ENCODE measurements at places on chromosomes 5 and 9. TPM values are rescaled to one million over a fixed set of nuclear protein-coding genes. Genes with fewer than 3 reads are reported as not detected.
A peak's percentile ranks its signal among the peaks of the same experiment; 100 is the strongest.

- DNase-seq = no peak
Observed at GRCh38 chr5:126624534-126624933, 23.8 kb downstream of the PHAX start.

DNA sequence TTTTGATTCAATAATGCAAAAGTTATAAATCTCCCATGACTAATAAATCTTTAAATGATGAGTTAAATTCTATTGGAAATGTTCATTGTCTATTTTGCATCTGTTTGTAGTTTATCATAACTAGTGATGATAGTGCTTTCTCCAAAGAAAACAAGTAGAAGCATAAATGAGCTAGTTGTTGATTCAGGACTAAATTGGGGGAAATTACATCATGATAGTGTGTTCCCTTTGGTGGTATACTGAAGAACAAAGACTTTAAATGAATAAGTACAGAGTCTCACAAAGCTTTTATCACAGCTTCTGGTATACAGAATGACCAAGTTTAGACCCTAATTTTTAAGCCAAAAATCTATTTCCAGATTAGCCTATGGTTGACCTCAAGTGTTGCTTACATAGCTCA lies 173.8 kb downstream of the MCTP1 start:
- DNase-seq = no peak

DNA sequence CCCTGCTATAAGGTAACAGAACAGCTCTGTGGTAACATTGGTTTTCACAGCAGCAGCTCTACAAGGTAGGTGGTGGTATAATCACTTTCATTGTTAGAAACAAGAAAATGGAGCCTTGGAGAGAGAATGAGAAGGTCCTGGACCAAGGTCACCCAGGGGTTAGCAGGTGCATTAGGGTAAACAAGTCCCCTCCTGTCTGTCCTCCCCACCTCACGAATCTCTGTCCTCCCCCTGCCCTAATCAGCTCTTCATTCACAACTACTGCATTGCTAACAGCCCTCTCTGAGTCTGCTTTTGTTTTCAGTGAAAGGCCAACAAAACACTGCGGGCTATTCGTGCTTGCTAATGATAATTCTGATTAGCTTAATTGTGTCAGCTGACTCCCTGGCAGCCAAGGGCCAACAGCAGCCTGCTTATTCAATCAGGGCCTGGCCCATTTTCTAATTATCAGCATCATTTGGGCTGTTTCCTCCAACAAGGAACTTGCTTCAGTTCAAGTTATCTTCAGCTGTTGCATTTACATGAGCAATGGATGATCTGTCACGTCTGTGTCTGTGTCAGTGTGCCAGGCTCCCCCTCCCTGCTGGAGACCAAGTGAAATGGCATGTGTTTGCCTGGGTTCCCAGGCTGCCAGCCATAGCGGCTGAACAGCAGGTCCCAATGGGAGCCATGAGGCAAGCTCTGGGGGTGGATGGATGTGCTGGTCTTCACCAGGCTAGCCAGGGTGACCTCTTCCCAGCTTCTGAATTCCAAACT lies 56.7 kb upstream of the EQTN start:
- no peak for DNase-seq

DNA sequence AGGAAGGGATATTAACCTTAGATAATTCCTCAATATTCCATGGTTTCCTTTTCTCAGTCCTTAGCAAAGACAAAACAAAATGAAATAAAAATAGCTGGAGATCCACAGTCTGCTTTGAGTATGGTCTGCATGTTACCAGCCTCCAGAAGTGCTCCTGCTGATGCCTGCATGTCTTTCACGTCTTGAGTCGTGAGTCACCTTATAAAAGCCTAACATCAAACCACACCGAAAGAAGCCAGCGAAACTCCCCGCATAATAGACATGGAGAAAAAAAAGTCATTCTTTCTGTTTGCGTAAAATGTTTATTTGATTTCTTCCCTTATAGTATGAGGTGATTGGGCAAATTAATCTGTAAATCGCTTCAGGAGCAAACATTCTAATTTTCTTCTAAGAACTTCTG lies 380.5 kb downstream of the SLCO4C1 start:
- DNase-seq = no peak

- DNase-seq = no peak
Observed at GRCh38 chr5:43561356-43561755, 4.5 kb upstream of the PAIP1 start.

DNA sequence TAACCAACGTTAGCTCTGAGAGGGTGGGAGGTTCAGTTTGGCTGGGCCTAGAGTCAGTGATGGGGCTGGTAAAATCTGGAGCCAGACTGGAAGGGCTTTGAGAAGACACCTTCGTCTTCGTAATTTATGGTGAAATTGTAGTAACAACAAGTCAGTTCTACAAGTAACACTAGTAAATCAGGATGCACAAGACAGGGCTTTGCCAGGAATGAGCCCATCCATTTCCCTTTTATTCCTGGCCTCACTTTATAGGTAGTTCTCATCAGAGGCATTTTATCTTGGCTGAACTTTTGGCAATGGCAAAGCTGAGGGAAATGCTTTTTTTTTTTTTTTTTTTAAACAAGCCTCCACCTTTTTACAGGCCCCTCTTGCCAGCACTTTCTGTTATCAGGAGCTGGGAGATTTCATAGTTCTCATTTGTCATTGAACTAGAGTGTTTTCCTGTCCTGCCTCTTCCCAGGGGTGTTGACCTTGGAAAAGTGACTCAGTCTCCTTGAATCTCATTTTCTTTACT lies 110.5 kb upstream of the KLF4 start:
- no peak for DNase-seq

DNA sequence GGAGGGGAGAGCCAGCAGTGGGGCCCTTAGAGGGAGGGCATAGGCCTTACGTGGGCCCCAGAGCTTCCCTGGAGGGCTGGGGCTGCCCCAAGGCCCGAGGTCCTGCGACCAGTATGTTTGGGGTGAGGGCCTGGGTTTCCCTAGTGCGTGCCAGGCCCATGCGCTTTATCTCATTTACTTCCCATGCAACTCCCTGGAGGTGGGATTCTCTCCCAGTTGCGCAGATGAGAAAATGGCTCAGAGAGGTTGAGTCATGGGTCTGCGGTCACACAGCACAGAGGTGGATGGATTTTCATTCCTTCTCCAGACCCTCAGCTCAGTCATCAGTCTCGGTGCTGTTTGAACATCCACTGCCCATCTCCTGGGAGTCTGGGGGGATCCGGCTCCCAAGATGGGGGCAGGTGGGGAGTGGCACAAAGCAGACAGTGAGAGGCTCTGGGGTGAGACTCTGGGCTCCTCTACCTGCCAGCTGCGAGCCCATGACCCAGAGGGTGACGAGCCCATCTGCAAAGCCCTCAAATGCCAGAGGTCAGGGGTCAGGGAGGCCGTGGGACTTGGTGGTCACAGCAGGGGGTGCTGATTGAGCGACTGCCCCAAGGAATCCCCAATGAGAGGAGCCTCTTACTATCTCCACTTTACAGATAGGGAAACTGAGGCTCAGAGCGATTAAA lies 171.2 kb downstream of the GAPVD1 start:
- no peak for DNase-seq

- no peak for DNase-seq
Observed at GRCh38 chr5:176994460-176995121, 12.0 kb downstream of the UIMC1 start.

GRCh38 chr5:35233601-35234000 lies 3.3 kb upstream of the PRLR start:
- no peak for DNase-seq

DNA sequence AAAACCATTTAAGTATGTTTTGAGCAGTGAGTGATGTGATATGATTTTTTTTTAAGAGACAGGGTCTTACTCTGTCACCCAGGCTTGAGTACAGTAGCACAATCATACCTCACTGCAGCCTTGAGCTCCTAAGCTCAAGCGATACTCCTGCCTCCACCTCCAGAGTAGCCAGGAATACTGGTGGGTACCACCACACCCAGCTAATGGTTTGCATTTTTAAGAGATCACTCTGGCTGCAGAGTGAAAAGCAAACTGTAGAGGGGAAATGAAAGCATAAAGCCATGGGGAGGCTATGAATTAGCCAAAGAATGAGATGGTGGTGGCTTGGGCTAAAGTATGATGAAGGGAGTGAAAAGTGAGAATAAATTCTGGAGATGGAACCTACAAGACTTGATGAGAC lies 199.1 kb downstream of the HINT1 start:
- DNase-seq = no peak

DNA sequence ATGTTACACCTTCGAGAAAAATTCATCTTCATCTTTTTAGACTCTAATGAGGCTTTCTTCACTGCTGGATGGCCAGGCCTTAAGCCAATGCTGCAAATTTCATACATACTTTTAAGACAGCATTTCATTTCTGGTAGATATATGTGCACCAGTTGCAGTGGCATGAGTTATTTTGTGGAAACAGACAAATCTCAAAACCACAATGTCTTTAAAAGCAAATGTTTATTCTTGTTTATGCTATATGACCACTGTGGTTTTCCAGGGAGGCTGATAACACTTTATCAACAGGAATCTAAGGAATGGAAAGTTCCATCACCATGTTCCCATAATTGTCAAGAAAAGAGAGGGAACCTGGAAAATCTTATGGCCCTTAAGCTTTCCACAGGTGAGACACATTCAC lies 27.7 kb downstream of the CDH9 start:
- DNase-seq = no peak

DNA sequence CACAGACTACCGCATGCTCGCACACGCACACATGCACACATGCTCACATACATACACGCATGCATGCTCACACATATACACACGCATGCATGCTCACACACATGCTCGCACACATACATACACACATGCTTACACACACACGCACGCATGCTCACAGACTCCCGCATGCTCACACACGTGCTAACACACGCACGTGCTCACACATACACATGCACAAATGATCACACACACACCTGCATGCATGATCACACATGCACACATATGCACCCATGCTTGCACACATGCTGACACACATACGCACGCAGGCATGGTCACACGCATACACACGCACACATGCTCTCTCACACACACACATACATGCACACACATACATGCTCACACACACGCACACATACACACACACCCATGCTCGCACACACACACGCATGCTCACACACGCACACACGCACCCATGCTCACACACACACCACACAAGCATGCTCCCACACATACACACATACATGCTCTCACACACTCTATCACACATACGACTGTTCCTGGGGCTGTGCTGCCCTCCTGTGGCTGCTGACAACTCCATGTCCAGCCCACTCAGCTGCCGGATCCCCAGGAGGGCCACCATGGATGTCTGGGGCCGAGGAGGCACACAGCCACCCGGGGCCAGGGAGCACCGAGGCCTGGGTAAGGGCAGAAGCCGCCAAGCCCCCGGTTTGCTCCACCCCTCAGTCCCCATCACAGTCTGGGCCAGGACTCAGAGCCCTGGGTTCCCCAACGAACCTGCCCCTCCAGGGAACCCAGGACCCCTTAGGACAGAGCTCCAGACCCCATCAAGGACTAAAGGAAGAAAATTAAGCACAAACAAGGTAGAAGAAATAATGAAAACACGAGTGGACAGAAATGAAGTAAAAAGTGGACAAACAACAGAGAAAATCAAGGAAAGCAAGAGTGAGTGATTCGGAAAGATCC lies 31.4 kb upstream of the EGFL7 start:
- DNase-seq = peak; percentile 65

DNA sequence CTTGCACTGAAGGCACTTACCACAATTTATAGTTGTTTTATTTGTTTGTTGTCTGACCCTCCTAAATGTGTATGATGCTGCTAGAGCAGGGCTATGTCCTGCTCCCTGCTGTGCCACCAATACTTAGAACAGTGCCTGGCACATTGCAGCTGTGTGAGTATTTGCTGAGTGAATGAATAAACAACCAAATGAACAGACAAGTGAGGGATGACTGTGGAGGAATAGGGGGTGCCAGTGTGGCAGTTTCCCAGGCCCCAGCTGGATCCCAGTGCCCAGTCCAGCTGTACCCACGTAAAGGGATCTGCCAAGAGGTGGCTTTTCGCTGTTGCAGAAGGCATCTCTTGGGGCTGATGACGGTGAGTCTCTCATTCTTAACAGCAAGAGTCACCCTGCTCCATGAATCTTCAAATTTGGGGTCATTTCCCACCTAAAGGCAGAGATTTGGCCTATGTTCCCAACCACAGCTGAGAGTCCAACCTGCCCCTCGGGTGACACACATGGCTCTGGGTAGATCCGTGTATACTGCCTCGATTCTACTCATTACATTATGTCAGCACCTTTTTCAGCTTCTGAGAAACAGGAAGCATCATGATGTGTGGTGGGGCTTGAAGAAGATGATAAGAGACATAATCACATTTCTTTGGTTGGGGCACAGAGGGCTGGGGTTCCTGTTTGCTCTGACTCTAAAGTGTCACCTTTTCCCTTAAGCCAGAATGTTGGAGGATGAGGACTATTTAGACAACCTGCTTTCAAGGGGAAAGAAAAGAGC lies 14.3 kb downstream of the IL5 start:
- no peak for DNase-seq

- DNase-seq = no peak
Observed at GRCh38 chr9:80352967-80353366, 781.2 kb downstream of the TLE4 start.

- no peak for DNase-seq
Observed at GRCh38 chr9:136665704-136666371, 3.1 kb downstream of the EGFL7 start.

FAM151B gene
- 1.9 TPM for total RNA-seq

MIGA2 gene
- total RNA-seq = 36.2 TPM

LHFPL2 gene
- total RNA-seq = 42.1 TPM

ADGRV1 gene
- 24.6 TPM for total RNA-seq

CNTNAP3 gene
- total RNA-seq = 1.3 TPM

PNPLA7 gene
- total RNA-seq = 5.7 TPM

EPB41L4B gene
- total RNA-seq = 5.2 TPM

ADAMTS6 gene
- total RNA-seq = 17.3 TPM

Measured in mesothelial cell of epicardium (in vitro differentiated cells).